ENCODE measurements at places on chromosomes 1 and 21.

DNA sequence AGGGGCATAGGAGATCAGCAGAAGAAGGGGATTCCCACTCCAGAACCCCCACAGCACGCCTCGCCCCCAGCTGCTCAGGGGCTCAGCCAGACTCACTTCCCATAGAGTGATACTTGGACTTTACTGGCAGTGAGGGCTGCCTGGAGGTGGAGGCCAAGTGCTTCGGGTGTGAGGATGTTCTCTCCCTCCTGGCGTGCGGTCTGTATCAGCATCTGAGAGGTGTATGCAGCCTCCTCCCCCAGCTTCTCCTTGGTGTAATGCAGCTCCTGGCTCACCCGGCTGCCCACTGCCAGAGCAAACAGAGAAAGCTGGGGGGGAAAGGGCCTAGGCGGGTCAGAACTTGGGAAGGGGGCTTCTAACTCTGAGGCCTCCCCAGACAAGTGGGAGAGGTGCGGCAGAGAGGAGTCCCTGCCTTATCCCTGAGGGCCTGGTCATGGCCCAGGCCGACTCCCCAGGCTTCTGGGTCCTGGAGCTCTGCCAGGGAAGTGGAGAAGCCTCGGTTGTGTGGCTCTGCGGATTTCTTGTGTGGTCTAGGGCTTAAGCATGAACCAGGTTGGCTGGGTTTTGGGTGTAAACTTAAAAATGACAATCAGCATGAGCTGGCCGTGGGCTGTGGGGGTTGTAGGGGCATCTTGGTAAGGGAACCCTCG is 10.9 kb downstream of the PTCH2 start:
- peak; percentile 82 for DNase-seq

DNA sequence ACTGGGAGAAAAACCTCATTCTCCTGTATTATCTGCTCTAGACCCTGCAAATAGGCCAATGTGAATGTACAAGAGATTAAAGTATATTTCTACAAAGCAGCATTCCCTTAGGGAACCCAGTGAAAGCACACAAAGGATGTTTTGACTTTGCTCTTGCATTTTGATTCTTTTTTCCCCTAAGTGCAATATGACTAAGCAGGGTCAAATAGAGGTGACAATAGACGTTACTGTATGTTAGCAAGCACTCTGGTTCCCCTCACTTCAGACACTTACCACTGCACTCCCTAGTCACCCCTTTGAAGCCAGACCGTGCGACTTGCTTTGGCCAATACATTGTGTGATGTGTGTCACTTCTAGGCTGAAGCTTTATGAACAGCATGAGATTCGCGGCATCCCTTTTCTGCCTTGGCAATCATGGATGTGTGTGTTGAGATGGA is 209.7 kb downstream of the RHOU start:
- no peak for DNase-seq

GRCh38 chr1:22447621-22448111 is 4.0 kb upstream of the ZBTB40 start:
- DNase-seq, result no peak

GRCh38 chr1:39671433-39671792 is 494 bp downstream of the NT5C1A start:
- DNase-seq, result no peak

GRCh38 chr21:42234464-42235241 is 15.7 kb downstream of the ABCG1 start:
- peak; percentile 59 for DNase-seq

DNA sequence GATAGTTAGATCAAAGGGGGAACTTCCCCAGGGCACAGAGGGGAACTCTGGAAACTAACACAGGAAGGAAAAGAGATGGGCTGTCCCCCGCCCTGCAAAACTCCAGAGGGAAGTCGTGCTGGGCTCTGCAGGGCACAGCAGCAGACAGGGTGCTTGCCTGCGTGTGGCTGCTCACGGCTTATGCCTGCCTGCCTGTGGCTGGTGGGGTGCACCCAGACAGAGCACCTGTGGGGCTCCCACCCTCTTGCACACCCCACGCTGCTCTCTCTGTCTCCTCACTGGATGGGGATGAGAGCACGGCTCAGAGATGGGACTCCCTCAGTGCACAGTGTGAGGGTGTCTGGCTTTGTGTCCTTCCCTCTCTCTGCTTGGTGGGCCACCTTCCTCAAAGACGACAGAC is 13.5 kb upstream of the ETV3L start:
- DNase-seq, result no peak

DNA sequence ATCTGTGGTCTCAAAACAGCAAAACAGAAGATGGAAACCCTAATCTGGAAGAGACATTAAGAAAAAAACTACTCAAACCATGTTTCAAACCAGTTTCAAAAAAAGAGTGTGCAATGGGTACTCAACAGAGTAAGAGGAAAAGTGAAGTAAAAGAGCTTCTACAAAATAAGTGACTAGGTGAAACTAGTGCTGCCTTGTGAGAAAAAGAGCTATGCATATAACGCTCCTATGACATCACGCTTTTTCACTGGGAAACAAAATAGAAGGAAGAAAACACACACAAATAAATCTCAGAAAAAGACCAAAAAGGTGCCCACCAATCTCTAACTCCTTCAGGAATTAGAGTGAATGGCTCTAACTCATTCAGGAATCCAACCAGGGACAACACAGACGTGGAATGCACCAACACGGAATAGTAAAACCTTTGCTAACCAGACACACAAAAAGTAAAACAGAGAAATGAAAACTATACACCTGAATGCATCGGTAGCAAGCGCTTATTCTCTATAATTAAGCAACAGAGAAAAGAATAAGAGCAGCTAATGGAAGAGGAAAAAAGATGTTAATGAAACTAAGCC is 1.3 kb downstream of the FOXJ3 start:
- DNase-seq, result peak; percentile 28

- no peak for DNase-seq
These were observed 6.3 kb upstream of the ERVH48-1 start for GRCh38 chr21:42931560-42932235.

- DNase-seq, result peak; percentile 71
These were observed 39.7 kb downstream of the ADARB1 start for GRCh38 chr21:45114072-45114471.

DNA sequence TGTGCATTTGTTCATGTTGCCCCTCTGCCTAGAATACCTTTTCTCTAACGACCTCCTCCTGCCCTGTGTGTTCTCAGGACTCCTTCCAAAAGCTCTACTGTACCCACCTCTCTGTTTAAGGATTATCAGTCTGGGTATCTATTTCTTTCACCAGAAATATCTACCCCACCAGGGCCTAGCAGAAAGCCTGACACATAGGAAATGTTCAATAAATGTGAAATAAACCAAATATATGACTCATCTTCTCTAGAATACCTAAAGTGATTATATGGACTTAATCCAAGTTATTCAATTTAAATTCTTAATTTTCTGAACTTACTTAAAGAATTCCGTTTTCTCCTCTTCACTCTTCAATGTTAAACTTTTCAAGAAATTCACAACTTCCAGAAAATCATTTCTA is 27.1 kb downstream of the SCYL3 start:
- DNase-seq, result no peak

- DNase-seq, result no peak
These were observed 25.0 kb downstream of the RCSD1 start for GRCh38 chr1:167654975-167655575.

- DNase-seq, result no peak
These were observed 245.4 kb downstream of the TNR start for GRCh38 chr1:175498002-175498401.

- no peak for DNase-seq
These were observed 238.0 kb upstream of the FGGY start for GRCh38 chr1:59058665-59059439.

DNA sequence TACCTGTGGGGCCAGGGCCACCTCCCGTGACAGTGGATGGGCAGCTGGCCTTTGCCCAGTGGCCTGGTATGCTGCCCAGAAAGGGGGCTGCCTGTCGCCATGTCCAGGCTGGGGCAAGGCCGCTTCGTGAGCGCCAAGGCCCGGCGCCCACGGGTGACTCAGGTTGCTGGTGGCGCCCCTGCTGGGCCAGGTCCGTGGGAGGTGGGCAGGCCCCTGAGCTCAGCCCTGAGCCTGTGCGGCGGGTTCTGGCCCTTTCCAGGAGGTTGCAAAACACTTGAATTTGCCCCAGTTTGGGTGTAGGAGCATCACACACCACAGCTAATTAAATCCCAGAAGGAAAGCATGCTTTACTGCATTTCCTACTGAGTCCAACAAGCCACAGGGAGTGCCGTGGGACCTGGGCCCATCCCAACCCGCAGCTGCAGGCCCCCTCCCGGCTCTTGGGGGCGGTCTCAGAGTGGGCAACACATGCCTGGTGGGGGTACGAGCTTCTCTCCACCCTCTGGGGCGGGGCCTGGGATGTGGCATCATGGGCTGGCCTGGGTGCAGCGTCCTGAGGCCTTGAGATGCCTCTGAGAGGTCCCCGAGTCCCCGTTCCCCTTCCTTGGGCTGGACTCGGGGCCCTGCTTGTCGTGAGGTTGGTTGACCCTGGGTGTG is 159.8 kb downstream of the PEX14 start:
- DNase-seq, result no peak

DNA sequence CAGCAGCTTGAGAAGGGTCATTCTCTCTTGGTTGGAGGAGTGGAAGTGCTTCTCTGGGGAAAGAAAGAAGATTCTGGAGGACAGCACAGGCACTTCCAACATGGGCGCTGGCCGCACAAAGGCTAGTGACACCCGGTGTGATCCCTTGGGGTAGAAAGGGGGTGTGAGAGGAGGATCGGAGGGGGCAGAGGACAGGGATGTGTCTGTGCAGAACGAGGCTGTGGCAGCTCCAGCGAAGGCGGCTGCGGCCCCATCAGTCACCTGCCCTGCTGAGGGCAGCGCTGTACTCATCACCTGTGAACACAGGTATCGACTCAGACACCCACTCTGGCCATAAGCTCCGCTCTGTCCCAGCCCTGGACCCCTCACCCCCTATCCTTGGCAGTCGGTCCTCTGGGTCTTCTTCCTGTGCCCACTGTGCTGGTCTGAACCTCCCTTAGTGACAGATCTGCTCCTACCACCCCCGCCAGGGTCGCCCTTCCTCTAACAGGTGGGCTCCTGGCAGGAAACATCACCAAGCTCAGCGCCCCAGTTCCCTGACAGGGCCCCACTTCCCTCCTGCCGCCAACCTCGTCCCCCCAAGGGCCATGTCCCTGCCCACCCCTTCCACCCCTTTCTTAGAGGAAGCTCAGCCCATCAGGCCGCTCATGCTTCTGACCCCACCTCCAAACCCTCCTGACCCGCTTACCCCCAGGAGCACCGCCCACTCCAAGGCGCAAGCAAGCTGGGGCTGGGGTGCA is 20.1 kb downstream of the TP73 start:
- DNase-seq, result no peak

DNA sequence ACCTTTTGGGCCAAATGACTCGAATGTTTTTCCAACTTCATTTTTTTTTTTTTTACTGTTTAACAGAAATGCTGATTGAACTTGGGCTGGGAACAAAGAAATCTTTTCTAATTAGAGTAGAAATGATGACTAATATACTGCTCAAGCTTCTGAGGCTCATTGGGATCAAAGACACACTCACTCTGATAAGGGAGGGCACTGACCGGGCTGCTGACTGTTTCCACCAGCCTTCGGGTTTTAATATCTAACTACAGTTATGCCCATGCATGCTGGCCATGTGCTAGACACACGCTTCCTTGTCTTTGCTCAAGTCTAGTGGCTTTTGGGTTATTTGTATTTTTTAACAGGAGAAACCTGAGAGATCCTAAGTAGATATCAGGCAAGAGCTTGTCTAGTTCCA is 16.8 kb downstream of the ZBTB18 start:
- DNase-seq, result peak; percentile 12
